Hepatocyte (in vitro differentiated cells): ENCODE measurements at places on chromosomes 16 and 17. TPM values are rescaled to one million over a fixed set of nuclear protein-coding genes. Genes with fewer than 3 reads are reported as not detected.

The SMIM36 gene
- not detected in 2 replicates for polyA plus RNA-seq

DNA sequence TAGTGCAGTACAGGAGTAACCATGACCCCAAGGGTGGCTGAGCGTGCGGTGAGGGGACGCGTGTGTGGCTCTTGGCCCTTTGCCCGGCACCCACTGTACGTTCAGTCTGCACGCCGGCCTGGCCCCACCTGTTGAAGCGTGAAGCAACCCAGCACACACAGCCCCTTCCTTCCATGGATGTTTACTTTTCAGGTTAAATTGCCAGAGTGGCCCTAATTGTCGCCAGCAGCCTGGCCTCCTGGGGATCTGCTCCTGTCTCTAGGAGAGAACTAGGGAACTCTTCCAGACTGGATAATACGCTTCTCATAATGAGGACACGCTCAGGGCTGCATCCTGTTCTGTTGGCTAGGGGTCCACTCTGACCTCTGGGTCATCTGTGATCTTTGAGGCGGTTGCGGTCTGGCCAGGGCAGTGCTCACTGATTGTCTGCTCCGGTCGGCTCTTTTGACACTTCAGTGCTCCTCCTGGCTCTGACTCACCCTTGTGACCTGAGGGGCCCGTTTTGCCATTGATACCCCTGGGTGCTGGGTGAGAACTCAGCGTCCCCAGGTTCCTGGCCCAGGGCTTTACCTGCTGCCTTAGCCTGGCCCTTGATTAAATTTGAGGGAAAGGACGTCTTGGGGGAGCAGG, 27.7 kb downstream of the TPSG1 start:
- no peak for DNase-seq

- peak; percentile 41 for DNase-seq
Observed at GRCh38 chr16:20883554-20884239, 16.5 kb downstream of the DCUN1D3 start.

The CRYBA1 gene
- polyA plus RNA-seq, result not detected in 2 replicates

- no peak for DNase-seq
Observed at GRCh38 chr16:4077174-4077649, 39.0 kb downstream of the ADCY9 start.

The CCL17 gene
- polyA plus RNA-seq, result not detected in 2 replicates
